Heart left ventricle (tissue), 16 donors: ENCODE measurements at places on chromosomes 7 and 10. TPM values are rescaled to one million over a fixed set of nuclear protein-coding genes. Genes with fewer than 3 reads are reported as not detected.

DNA sequence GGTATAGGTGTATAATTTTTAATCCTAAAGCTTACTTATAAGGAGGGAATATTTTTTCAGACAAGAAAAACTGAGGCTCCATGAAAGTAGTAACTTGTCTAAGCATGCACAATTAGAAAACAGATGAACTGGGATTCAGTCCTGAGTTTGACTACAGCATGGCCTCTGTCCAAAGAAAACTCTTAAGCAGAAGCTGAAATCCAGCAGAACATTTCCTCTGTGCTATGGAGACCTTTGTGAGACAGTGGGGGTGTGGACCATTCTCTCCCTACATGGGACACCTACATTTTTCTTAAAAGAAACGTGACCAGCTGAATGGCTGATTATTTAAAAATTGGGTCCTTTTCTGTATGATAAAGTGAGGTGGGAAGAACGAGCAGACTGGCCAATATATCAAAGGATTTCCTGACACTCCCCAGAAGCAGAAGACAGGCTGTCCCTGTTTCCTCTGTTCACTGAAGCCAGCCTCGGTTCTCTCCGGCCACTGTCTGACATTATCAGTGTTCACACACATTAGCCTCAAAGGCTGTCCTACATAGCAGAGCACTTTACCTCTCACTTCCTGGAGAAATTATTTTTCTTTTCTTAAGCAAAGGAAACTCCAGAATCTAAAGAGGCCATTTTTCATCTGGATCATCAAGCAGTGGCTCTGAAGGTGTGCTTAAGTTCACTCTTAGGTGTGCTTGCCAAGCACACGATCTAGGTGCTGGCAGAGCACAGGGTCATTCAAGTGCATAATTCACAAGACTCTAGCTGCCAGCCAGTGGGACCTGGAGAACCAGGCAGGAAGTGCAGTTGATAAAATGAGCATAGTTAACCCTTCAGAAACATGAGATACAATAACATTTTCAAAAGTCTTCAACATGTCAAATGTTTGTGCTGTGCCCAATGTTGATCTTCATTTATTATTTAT lies 40.4 kb upstream of the KIAA1217 start:
- no peak for DNase-seq

- DNase-seq = no peak
These were observed 15.6 kb downstream of the HIBADH start for GRCh38 chr7:27647046-27647445.

The MSMB gene
- total RNA-seq = not detected

DNA sequence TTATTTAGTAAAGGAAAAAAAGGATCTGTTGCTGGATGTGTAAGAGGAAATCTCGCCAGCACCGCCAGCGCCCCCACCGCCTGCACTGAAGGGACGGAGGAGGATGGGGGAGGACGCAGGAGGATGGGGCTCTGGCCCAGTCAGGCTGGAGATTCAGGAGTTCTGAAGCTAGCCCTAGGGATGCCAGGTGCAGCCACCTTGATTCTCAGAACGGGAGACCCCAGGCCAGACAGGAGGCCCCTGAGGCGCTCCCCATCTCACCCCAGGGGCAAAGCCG lies 1.3 kb downstream of the CAMK2B start:
- DNase-seq = no peak

The ITIH2 gene
- total RNA-seq = not detected

GRCh38 chr7:156954941-156955340 lies 5.4 kb downstream of the NOM1 start:
- no peak for DNase-seq

The RBP4 gene
- total RNA-seq = 12.9 TPM

DNA sequence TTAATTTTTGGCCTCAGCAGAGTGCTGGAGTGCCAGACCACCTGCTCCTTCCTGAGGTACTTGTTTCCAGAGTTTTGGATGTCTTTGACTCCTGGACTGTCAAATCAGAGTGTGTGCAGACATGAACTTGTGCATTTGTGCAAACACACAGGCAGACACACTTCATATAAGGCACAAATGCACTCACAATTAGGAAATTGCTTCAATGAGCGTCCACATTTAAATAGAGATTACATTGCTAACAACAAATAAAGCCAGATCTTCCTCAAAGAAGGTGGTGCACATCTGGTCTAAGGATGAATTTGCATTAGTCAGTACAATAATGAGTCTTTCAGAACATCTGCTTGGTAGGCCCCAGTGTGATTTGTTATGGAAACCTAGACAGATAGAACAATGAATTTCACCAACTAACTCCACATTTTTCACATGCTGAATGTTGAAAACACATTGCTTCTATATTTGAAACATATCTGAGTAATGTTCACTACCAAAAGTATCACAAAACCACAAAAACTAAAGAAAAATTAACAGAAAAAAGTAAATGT lies 266.7 kb upstream of the INHBA start:
- DNase-seq = no peak

GRCh38 chr7:63114371-63114985 lies 884.2 kb upstream of the ZNF722 start:
- no peak for DNase-seq

The VAX1 gene
- total RNA-seq = not detected

The FKBP6 gene
- total RNA-seq = not detected

- DNase-seq = no peak
These were observed 471.5 kb upstream of the CNTNAP2 start for GRCh38 chr7:145645135-145645515.

DNA sequence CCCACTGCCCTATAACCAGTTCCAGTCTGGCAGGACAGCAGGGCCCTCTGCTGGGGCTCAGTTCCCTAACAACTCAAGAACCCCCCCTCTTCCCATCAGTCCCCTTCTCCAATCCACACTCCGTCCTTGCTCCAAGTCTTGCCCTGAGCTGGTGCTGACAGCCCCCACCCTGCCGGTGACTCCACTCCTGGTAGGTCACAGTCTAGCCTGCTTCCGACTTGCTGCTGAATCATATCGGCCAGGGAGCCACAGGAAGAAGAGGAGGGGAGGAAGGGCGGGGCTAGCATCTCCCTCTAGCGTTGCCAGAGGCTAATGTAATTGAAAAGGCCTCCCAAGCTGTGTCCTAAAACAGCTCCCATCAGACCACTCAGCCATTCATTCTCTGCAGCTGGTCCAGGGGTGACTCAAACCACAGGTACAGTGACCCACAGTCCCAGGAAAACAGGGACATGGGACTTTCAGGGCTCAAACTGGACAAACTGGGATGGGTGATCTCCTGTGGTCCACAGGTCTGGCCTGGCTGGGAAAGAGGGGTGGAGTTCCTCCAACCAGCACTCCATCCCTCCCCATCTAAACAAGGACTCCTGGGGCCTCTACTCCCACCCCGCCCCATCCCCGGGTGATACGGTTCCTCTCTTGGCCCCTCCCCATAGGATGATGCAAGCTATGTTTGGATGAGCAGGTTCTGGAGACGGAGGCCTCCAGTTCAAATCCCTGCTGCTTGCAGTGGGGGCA lies 158.8 kb downstream of the SH3PXD2A start:
- peak; percentile 80 for DNase-seq

The ASZ1 gene
- not detected for total RNA-seq

GRCh38 chr7:55309040-55309991 lies 55.8 kb upstream of the LANCL2 start:
- no peak for DNase-seq

DNA sequence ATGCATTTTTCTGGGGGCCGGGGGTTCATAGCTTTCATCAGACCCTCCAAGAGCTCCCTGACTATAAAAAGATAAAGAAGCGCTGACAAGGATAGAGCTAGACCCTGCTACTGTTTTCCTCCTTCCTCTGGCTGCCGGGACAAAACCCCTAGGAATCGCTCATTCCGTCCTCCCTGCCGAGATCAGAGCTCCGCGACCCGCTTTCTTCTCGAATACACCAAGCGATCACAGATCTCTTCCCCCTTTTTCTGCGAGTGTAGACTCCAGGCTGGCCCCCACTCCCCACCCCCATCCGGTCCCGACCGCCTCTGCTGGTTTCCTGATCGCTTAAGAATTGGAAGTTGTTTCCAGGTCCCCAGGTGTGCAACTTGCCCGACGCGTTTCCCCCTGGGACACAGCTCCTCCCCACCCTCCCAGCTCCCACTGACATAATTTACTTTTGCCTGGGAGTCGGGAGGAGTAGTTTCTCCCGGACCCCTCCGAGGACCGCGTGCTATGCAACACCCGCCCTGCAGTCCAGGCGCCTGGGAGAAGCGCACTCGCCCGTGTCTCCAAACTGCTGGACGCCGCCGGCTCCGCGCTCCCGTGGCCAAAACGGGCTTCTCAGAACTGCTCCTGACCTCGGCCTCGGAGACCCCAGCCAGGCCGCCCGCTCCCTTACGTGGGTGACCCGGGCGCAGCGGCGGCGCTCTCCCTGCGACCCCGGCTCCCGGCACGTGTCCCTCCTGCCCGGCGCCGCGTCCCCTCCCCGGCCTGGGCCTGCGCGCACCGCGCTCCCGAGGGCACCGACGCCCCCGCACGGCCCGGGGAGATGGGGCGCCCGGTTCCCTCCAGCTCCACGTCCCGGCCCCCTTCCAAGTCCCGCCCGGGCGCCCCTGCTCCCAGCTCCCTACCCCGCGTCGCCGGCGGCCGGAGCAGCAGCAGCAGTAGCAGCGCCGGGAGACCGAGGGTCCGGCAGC lies 552 bp downstream of the IL15RA start:
- peak; percentile 25 for DNase-seq

DNA sequence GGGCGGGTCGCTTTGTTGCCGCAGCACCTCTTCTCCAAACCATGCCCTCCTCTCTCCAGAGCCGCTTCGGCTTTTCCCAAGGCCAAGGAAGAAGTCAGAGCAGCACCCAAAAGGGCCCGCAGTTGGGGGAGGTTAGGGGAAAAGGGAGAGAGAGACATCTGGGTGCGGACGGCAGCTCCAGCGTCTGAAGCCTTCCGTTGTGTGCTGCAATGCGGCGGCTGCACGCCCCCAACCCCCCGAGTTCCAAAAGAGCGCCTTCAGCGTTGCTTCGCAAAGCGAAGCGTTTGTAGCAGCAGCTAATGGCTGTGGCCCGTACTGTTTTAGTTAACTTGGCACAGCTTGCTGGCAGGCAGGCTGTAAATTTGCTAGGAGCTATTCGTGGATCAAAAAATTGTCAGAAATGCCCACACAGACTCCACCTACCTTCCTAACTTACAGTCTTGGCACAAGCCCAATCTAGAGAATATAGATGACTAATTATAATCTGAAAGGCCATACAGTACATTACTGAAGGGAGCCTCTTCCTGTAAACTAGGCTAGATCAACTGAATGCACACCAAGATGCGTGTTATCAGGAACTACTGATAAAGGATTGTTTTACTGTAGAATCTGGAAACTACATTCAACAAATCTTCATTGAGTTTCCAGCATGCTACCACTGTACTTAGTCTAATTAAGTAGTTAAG lies 1.1 kb upstream of the KBTBD2 start:
- peak; percentile 69 for DNase-seq

- peak; percentile 97 for DNase-seq
These were observed at the start of gene TCF7L2 for GRCh38 chr10:112949875-112950507. Gene TCF7L2 (plus strand): TSS chr10:112950247. CDS start chr10:112950757, 510 bp downstream.

DNA sequence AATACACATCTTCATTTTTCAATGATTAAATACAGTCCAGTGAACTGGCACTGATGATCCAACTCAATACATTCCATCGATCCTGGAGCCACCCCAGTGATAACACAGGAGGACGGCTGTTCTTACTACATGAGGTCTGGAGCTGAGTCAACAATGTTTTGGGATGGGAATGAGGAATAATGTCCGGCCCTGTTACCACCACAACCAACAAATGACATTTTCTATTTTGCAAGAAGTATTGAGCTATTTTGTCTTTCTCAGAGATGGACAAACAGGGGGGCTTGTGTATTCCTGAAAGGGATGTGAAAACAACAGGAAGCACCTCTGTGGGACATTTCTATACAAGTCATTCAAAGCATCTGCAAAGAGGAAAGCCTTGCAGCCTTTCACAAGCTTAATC lies 249.2 kb downstream of the PARD3 start:
- DNase-seq = no peak

- DNase-seq = no peak
These were observed 219.0 kb upstream of the MEOX2 start for GRCh38 chr7:15905251-15906040.

- no peak for DNase-seq
These were observed 13.8 kb downstream of the MRPL32 start for GRCh38 chr7:42945821-42946626.

GRCh38 chr7:157565201-157565626 lies 228.4 kb downstream of the DNAJB6 start:
- no peak for DNase-seq

The TES gene
- total RNA-seq = 18.2 TPM

DNA sequence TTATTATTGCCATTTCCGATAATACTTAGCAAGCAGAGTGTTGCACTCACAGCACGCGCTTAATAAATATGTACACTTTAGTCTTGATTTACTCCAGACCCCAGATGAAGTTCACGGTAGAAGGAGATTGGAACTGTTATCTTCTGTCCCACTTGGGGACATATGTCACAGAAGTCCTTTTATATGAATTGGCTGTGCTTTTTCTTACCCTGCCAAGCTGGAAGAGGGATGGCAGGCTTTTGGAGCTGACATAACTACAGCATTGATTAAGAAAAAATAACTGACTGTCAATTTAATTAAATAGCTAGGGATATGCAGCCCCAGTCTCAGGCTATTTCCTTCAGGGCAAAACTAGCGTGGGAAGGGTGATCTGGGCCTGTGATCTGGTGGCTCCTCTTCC lies 182.2 kb downstream of the SH2D4B start:
- no peak for DNase-seq

The PDK4 gene
- 173 TPM for total RNA-seq

The MINDY4 gene
- 2.4 TPM for total RNA-seq

- no peak for DNase-seq
These were observed 159.8 kb downstream of the WNT2 start for GRCh38 chr7:117163101-117163500.

The TMEM229A gene
- total RNA-seq = not detected

The SLC13A1 gene
- total RNA-seq = not detected

- no peak for DNase-seq
These were observed 91.2 kb downstream of the SPAG6 start for GRCh38 chr10:22436526-22436892.

- DNase-seq = no peak
These were observed 29.0 kb upstream of the EBLN1 start for GRCh38 chr10:22246680-22247391.

The OPN1SW gene
- total RNA-seq = not detected

- DNase-seq = no peak
These were observed 41.4 kb upstream of the GTF2I start for GRCh38 chr7:74615933-74616780.

The TRIP6 gene
- 9.2 TPM for total RNA-seq

The HPSE2 gene
- total RNA-seq = not detected

The FGFR2 gene
- not detected for total RNA-seq

- no peak for DNase-seq
These were observed 132.2 kb downstream of the ANLN start for GRCh38 chr7:36521911-36522310.

- no peak for DNase-seq
These were observed 18.6 kb upstream of the SMO start for GRCh38 chr7:129169686-129170440.

GRCh38 chr7:40763319-40764287 lies 628.8 kb downstream of the SUGCT start:
- DNase-seq = no peak

- DNase-seq = no peak
These were observed 644.4 kb downstream of the KCNMA1 start for GRCh38 chr10:76993213-76993612.

GRCh38 chr7:6148724-6149360 lies 117.7 kb downstream of the ANKRD61 start:
- no peak for DNase-seq
